Activated naive CD8-positive, alpha-beta T cell treated with anti-CD3 and anti-CD28 coated beads, Interleukin-2, amount 10 ng/mL, durations not matched to agents 7 days and 5 days (primary cell): ENCODE measurements at places on chromosomes 2 and 18.

- DNase-seq, result peak; percentile 30
Measured at GRCh38 chr18:38940863-38941531, 1375.4 kb upstream of the CELF4 start.

GRCh38 chr2:194289712-194290346, 1367.2 kb upstream of the SLC39A10 start:
- no peak for DNase-seq

DNA sequence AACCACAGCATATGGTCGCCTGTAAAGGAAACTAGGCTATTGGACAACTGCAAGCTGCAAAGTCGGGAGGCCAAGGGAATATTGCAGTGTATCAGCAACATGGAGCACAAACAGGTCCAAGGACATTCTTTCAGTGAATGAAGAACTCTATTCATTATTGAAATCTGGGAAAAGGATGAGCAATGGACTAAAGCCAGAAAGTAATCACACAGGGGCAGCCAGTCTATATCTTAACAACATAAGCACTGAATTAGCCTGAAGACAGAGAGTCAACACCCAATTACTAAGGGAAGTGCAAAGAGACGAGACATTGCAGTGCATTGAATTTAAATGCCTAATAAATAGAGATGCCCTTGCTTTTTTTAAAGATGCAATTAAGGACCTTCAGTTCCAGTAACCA, 615.5 kb upstream of the SETBP1 start:
- no peak for DNase-seq

GRCh38 chr2:67873916-67874315, 188.9 kb downstream of the C1D start:
- no peak for DNase-seq
